ENCODE measurements at places on chromosomes 16 and 17.

DNA sequence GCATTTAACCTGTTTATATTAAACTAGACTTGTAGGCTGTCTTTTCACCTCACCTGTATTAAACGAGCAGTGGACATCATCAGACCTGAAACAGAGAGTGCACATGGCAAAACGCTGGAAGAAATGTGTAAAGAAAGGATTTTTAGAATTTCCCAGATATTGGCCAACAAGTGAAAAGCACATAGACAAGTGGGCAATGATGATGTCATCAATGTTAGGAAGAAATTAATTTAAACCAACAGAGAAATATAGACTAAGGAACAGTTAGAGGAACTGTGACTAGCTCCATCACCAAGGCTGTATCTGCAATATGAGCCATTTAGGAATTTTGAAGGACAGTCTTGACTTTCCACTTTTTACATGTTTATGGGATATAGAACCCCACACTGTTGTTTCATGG lies 67.1 kb upstream of the SLC12A3 start:
- no peak for DNase-seq

- no peak for DNase-seq
Measured at GRCh38 chr16:75130150-75130771, 13.7 kb upstream of the LDHD start.

DNA sequence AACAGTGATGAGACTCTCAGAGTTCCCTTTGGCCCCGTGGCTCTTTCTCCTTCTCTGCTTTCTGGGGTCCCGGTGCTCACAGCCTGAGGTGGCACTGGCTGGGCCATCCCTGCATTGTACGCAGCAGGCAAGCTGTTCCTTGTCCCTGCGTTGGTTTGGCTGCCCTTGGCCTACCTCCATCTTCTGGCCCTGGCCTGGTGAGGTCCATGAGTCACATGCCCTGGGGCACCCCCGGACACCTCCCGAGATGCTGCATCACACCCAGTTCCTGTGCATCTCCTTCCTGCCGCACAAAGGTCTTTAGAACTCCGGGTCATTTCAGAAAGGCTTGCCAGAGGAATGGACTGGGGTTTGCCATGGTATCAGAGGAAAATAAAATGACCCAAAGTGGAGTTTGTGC lies 9.5 kb downstream of the SULT1A2 start:
- DNase-seq = no peak

GRCh38 chr16:66751303-66751991 lies at the start of gene DYNC1LI2:
DYNC1LI2 (minus strand) TSS chr16:66751609; CDS start chr16:66751591, 18 bp downstream.
- DNase-seq = peak; percentile 70

- no peak for DNase-seq
Measured at GRCh38 chr16:53071748-53072301, 17.0 kb downstream of the CHD9 start.

- DNase-seq = no peak
Measured at GRCh38 chr16:66175636-66176035, 190.9 kb upstream of the CDH5 start.

DNA sequence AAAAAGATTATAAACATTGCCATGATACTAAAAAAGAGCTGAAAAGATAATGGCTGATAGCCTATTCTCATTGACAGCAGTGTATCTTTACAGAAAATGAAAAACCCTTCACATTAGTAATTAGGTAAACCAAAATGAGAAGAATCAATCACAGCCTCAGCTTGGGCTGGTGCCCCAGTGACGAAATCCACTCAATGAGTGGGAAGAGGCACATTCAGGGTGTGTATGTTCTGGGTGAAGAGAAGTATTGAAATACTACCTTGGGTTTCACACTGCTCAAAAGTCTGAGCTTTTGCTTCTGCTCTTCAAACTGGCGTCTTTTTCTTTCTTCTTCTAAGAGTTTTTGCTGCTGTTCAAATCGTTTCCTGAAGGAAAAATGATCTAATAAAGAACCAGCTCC lies 24.2 kb downstream of the SYNRG start:
- no peak for DNase-seq

GRCh38 chr17:40903129-40903847 lies 18.2 kb upstream of the KRT20 start:
- DNase-seq = no peak

GRCh38 chr16:78277321-78278055 lies 178.0 kb downstream of the WWOX start:
- no peak for DNase-seq

DNA sequence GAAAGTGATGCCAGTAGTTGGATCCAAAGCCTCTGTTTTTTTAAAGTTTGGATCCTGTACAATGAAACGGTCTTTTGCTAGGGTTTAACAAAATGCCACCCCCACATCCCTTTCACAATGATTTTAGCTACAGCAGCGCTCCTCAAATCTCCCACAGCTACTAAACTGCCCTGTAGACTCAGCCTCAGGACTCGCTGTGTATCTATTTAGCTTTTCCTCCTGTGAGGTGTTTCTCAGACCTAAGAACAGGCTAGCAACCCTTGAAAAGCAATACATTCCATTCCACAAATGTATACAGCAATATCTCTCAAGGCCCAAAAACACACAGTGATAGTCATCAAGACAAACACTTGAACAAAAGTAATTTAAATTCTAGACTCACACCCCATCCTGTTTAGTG lies 206.4 kb downstream of the ZFHX3 start:
- DNase-seq = no peak

DNA sequence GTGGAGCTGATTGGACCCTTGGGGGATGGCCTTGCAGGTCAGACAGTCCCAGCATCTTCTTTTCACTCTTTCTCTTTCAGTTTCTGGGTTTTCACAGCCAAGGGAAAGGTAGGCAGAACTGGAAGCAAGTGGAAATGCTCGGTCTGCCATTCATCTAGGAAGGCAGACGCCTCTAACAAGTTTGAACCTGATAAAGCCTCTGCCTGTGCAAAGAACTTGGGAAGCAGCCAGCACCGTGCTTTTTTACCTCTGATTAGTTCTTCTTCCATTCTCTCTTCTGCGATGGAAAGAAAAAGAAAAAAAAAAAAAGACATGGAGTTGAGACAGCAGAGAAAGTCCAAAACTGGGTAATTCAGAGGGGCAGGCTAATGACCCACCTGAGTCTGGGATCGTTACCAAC lies 997.8 kb upstream of the EEF2KMT start:
- DNase-seq = no peak

- no peak for DNase-seq
Measured at GRCh38 chr17:13073018-13073417, 55.2 kb upstream of the ELAC2 start.

DNA sequence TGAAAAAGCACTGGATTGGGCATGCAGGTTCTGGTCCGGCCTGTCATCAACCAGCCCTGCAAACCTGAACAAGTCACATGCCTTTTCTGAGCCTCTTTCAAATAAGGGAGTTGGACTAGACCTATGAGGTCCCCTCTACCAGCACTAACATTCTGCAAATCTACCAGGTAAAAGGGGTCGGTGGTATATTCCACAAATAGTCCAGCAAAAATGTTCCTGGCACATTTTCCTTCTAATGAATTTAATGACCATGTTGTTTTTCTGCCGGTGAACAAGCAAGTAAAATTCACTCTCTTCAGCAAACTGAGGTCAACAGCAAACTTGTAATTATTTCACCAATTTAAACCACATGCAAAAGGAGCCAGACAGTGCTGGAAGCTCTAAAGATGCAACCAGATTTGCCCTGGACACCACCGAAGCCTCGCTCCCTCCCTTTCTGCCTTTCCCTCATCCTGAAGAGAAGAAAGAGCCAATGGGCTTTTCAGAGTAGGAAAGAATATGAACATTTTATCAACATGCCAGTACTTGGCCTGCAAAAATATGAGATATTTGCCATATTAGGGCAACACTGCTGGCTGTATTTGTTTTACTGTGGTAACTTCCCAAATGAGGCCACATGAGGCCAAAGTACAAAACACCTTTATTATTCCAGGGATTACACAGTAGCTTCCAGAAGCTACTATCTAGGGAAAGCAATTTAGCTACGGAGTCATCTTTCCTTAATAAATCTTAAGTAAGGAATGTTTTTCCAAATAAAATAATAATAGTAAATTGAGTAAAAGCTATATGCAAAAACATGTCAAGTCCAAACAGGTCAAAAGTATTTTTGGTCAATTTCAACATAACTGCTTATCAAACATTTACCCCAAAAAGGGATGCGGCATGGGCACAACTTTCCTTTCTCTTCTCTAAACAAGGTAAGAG lies 45.0 kb downstream of the USP31 start:
- DNase-seq = no peak

DNA sequence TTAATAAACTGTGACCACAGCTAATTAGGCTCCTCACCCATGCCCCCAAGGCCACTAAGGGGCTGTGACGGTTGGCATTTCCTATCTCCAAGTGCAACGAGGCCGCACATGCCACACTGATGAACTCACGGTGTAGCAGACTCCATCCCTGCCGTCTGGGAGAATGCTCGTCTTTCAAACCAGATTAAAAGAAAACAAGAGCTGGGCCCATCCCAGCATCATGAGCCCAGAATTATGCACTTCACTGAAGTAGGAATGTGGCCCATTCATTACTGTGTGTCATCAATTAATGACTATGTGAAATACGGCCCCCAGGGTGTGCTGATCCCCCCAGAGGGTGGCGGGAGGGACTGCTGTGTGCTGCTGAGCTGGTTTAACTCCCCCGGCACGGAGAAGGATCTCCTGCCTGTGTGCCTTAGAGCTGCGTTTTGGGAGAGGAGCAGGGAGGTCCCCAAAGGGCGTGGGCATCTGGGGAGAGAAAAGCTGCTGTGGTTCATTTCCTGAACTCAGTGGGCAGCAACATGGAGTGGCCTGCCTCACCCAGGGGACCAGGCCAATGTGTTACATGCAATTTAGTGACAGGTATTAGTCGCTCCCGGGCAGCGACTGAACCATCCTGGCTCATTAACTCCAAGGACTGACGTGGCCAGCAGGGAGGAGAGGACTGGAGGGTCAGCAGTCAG lies 194.5 kb downstream of the FOXL1 start:
- no peak for DNase-seq

DNA sequence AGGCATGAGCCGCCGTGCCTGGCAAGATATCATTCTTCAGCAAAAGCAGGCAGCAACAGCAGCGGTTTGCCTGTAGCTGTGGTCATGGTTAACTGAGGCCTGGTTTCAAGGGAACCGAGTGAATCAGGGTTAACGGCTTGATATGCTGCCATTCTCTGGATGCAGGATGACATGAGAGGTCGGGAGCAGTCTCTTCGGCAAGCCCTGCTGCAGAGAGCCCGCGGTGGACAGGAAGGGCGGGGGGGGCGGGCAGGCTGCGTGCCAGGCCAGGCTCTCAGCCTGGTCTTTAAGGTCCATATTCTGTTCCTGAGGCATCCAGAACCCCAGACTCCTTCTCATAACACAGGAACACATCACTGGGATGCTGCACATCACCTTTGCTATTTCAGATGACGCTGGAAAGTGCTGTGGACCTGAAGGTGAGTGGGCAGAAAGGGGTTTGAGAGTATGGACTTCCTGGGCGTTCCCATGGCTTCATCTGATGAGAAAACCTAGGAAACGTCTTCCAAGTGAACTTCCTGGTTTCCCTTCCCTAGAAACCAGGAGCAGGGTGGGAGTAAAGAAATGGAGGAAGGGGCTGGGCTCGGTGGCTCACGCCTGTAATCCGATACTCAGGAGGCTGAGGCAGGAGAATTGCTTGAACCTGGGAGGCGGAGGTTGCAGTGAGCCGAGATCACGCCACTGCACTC lies 165.6 kb upstream of the RPH3AL start:
- DNase-seq = no peak

DNA sequence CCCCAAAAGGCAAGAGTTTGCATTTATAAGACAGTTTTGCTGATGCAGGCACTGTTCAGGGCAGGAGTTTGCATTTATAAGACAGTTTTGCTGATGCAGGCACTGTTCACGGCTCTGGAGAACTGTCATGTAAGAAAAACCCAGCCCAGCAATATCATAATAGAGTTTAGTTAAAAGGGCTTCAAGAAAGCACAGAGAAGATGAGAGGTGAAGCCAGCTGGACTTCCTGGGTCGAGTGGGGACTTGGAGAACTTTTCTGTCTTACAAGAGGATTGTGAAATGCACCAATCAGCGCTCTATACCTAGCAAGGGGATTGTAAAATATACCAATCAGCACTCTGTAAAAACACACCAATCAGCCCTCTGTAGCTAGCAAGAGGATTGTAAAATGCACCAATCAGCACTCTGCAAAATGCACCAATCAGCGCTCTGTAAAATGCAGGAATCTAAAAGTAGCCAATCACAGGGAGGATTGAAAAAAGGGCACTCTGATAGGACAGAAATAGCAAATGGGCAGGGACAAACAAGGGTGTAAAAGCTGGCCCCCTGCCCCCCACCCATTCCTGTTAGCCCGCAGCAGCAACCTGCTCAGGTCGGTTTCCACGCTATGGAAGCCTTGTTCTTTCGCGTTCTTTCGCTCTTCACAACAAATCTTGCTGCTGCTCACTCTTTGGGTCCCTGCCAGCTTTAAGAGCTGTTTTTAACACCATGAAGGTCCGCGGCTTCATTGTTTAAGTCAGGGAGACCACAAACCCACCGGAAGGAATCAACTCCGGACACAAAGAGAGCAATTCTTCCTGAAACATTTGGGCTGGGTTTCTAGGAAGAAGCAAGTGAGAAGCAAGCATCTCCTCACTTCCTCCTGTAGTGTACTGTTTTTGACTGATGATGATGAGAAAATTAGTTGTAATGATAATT lies 1.8 kb upstream of the CBX1 start:
- DNase-seq = no peak

DNA sequence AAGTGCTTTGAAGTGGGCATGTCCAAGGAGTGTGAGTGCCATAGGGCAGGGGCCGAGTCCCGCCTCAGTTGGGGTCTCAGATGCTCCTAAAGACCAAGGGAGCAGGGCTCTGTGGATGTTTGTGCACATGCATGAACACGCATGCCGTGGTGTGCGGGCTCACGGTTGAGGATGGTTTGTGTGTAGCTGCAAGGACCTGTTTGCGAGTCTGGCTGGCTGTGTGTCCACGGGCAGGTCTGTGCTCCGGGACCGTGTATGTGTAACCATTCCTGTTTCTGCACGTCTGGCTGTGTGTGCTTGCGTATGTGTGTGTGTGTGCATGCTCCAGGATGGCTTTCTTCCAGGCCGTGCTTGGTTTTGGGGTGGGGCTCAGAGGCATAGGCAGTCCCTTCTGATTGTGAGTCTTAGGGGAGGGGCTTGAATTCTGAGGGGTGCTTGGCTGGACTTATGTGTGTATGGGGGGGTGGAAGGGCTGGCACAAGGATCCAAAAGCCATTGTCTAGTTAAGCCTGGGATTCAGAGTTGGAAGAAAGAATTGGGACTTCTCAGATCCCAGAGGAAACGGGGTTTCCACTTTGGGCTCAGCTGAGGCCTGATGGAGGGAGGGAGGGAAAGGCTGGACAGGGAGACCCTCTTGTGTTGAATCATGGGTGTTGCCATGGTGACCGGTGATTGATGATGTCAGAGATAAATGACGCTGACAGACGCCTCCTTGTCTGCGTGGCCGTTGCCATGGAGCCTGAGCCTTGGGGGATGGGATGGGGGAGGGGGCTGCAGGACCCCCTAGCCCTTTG lies 14.4 kb downstream of the GJD3 start:
- no peak for DNase-seq

- no peak for DNase-seq
Measured at GRCh38 chr17:75987041-75987440, 8.0 kb downstream of the TEN1 start.

All from activated T-helper 9 cell treated with anti-CD3 and anti-CD28 coated beads, Interleukin-2, amount 50 U/mL, for 16 hours (primary cell).